Left ventricle myocardium inferior (tissue), 1 donor: ENCODE measurements at places on chromosomes 4 and X.

- no peak for DNase-seq
Observed at GRCh38 chr4:5884796-5885195, 8.1 kb downstream of the CRMP1 start.

DNA sequence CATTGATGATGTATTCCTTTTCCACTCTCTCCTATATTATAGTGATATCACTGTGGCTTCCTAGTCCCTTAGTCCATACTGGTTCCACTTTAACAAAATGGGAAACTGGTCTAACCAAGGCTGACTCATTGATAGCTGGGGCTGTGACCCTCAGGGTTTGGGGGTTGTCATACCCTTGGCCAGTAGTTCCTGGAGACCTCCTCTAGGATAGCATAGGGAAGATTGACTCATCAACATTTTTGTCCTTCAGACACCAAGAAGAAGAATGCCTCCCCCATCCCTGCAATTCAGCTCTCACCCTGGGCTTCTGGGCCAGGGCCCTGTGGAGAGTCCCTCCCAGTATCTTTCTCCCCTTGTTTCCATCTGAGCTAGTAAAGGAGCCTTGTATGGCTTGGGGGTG lies 68.8 kb upstream of the PRPS1 start:
- no peak for DNase-seq

- DNase-seq = no peak
Observed at GRCh38 chr4:105137121-105137875, 9.4 kb upstream of the TET2 start.

- DNase-seq = no peak
Observed at GRCh38 chr4:94039226-94039625, 168.4 kb upstream of the SMARCAD1 start.

GRCh38 chr4:766152-766515 lies 59.8 kb downstream of the CPLX1 start:
- no peak for DNase-seq

GRCh38 chr4:142721187-142721586 lies 124.9 kb downstream of the INPP4B start:
- no peak for DNase-seq

DNA sequence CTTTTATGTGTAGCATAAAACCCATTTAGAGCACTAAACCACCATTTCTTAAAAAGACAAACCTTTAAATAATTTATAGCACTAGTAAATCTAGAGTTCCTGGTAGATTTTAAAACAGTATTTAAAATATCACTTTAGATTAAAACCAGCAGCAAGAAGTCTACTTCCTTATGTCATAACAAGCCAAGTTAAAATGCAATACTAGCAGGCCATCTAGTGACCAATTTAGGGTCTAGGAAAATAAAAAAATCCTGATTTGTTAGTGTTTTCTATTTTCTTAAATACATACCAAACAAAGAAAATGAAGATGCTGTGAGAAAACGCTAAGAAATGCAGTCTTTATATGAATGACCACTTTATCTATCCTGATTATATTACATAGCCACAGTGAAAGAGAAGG lies 53.9 kb downstream of the PAPSS1 start:
- DNase-seq = no peak

DNA sequence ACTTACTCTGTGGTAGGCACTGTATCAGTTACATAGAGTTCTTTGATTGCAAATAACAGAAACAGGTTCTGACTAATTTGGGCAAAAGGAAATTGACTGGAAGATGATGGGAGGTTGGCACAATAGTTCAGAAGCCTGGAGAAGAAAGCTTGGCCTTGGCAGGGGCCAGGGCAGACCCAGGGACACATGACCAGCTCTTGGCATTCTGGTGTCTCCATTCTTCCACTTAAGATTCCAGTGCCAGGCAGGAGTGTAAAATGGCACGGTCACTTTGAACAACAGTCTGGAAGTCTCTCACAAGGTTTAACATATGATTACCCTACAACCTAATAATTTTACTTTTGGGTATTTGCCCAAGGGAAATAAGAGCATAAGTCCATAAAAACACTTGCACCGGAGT lies 175.9 kb downstream of the BCOR start:
- DNase-seq = no peak

- DNase-seq = no peak
Observed at GRCh38 chr4:31045724-31046318, 325.7 kb downstream of the PCDH7 start.

GRCh38 chr4:132076829-132077228 lies 1072.3 kb upstream of the PCDH10 start:
- DNase-seq = no peak

DNA sequence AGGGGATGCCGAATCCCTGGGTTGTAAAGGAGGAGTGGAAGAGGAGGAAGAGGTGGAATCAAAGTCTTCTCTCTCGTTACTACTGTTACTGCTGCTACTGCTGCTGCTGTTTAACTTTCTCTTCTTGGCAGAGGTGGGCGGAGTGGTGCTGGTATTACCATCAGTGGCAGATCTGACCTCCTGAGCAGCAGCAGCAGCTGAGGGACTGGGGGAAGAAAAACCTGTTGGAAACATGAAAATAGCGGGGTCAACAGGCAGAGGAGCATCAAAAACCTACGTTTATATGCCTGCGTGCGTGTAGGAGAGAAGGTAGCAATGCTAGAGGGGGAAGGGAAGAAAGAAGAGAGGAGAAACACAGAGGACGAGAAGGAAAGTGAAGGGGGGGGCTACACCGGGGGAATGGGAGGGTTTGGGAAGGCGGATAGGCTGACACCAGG lies 339 bp downstream of the CUL4B start:
- DNase-seq = peak; percentile 13

GRCh38 chrX:24805201-24805600 lies 111.5 kb downstream of the POLA1 start:
- DNase-seq = no peak

GRCh38 chrX:112687189-112687691 lies 7.5 kb upstream of the LHFPL1 start:
- no peak for DNase-seq

DNA sequence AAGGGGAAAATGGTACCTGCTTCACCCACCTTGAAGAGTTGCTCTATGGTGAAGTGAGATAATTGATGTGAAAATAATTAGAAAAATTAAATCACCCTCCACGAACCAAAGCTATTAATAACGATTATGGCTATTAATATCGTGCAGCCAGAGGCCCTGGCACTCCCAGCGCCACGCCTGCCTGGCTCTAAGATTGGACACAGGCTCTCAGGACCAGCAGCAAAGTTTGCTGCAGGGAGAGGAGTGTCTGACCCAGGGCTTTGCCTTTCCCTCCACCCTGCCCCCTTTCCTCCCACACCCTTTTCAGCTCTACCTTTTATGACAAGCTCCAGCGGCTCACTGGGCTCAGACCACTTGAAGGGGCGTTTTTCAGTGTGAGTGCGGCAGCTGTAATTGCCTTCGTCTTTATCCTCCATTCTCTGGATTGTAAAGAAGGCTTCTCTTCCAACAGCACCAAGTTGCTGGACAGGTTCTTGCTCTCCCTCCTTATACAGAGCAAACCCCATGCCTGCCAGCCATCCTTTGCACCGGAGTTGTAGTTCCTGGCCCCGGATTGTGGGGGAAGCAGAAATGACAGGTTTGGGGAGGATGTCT lies 11.5 kb downstream of the IGSF1 start:
- DNase-seq = no peak

- no peak for DNase-seq
Observed at GRCh38 chrX:45126158-45126557, 74.5 kb downstream of the DIPK2B start.

- no peak for DNase-seq
Observed at GRCh38 chr4:6115746-6116586, 84.4 kb downstream of the JAKMIP1 start.

- DNase-seq = no peak
Observed at GRCh38 chr4:57550198-57550597, 440.0 kb upstream of the IGFBP7 start.

DNA sequence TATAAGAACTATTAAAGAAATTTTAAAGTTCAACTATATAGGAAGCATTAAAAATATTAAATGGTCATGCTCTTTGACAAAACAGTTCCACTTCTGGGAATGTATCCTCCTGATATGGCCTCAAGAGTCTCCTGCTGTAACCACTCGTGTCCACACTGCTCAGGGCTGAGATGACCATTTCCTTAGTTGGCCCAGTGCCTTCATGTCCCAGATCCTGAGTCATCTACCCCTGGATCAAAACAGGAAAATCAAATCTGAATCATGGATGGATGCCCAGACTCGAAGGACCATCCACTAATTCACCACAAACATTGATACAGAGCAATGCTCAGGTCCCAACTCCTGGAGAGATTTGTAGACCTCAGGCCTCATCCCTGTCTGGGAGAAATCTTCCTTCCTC lies 44.7 kb downstream of the GPRASP3 start:
- no peak for DNase-seq

DNA sequence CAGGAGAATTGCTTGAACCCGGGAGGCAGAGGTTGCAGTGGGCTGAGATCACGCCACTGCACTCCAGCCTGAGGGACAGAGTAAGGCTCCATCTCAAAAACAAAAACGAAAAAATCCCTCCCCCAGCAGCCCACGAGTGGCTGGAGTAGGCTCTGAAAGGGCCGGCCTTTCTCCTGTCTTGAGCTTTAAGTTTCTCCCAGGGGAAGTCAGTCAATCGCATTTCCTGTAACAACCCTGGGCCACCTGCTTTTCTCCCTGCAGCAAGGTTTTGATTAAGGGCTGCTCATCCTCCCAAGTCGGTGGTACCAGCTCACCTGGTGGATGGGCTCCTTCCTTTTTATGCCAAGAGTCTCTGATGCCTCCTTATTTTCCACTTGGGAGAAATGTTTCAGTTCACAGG lies 2.0 kb upstream of the NYX start:
- DNase-seq = no peak

GRCh38 chr4:136927172-136927571 lies 605.1 kb downstream of the PCDH18 start:
- no peak for DNase-seq

DNA sequence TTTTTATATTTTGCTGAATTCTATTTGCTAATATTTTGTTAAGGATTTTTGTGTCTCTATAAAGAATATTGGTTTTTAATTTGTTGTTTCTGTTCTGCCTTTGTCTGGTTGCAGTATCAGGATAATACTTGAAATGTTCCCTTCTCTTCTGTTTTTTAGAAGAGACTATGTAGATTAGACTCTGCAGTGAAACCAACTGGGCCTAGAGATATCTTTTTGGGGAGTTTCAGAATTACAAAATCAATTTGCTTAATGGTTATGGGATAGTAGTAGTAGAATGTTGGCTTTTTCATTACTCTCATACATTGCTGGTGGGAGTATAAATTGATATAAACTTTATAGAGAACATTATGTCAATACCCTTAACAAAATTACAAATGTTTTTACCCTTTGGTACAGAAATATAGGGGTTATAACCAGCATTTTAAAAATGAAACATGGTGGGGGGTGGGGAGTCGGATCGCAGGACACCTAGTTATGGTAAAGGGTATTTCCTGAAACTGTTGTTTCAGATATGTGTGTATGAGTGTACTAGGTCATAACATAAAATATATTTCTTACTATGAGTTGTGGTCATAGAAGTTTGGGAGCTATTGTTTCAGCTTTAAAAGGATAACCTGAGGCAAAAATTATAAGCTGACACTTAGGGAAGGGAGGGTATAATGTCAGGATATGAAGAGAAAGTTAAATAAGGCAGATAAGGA lies 29.0 kb downstream of the CLOCK start:
- DNase-seq = no peak

GRCh38 chr4:147094238-147094637 lies 148.6 kb upstream of the TTC29 start:
- DNase-seq = no peak

DNA sequence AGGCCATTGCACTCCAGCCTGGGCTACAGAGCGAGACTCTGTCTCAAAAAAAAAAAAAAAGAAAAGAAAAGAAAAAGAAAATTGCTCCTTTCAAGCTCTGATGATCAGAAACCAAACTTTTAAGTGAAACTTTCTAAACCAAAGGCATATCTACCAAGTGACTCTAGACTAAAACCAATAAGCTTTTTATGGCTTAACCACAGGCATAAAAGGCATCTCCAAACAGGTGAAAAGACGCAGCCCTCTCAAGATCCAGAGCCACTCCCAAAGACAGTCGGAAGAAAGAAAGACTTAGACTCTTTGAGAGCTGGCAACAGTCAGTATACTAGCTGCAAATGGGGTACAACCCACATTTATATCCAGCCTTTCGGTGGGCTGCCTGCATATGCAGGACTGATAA lies 117.1 kb upstream of the AP1S2 start:
- DNase-seq = no peak

DNA sequence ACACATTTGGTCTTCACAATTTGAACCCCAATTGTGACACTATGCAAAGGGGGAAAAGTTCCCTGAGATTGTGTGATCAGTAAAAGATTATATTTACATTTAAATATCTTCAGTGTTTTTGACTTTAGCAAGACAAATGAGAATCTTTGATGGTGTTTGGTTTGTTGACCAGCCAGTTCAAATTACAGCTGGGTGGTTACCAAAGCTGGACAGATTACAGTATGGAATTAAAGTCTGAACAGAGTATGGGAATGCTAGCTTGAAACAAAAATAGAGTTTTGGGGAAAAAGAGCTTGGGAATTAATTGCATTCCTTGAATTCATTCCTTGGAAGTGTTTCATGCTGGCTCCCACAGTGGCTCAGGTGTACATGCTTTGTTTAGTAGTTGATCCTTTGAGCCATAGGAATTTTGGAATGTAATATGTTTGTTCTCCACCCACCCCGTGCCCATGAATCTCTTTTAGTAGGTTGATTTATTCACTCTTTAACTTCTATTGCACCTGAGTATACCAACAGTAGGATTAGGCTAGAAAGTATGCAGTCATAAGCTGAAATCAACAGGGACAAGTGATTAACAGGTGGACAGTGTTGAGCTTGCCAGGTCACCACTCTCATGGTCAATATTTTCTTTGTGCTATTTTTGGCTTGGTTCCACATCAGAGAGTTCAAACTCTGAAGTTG lies 81.1 kb upstream of the HELT start:
- DNase-seq = no peak

- no peak for DNase-seq
Observed at GRCh38 chr4:7910263-7910896, 29.3 kb downstream of the AFAP1 start.

DNA sequence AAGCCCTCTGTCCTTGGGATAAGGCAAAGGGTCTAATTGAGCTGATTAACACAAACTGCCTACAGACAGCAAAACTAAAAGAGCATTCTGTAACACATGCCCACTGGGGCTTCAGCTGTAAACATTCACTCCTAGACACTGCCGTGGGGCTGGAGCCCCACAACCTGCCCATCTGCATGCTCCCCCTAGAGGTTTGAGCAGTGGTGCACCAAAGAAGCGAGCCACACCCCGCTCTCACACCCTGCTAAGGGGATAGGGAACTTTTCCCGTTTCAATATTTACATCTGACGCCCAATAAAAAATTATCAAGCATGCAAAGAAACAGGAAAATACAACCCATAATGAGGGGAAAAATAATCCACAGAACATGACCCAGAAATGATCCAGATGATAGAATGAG lies 46.9 kb upstream of the HSD17B10 start:
- DNase-seq = no peak

DNA sequence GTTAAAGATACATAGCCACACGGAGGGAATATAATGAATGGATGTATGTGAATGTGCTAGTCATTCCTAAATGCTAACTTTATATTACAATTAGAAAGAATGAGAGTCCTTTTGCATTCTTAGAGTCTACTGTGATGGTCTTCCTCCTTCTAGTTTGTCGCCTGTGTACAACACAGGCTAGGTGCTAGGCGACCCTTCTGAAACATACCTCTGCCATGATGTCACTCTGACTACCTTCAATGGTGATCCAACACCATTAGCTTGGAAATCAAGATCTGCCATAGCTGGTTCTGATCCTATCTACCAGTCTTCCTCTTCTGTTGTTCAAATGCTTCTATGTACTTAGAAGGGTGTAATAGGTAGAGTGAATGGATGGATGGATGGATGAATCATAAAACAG lies 151.2 kb downstream of the MGST2 start:
- no peak for DNase-seq
